ENCODE measurements at places on chromosomes 12 and 14. TPM values are rescaled to one million over a fixed set of nuclear protein-coding genes. Genes with fewer than 3 reads are reported as not detected.

The GPR84 gene
- not detected for polyA plus RNA-seq

The NRDE2 gene
- polyA plus RNA-seq = 42.0 TPM

The SIX1 gene
- not detected for polyA plus RNA-seq

The DPPA3 gene
- not detected for polyA plus RNA-seq

The SRRM4 gene
- 4.1 TPM for polyA plus RNA-seq

The LRRC43 gene
- 0.73 TPM for polyA plus RNA-seq

The PPP1R36 gene
- 0.19 TPM for polyA plus RNA-seq

The PTPRO gene
- 6.8 TPM for polyA plus RNA-seq

The DHRS2 gene
- polyA plus RNA-seq = not detected

The KCNA5 gene
- 1.7 TPM for polyA plus RNA-seq

The OR4Q3 gene
- not detected for polyA plus RNA-seq

The GUCY2C gene
- polyA plus RNA-seq = not detected

The NAV3 gene
- 5.9 TPM for polyA plus RNA-seq

The SPIC gene
- polyA plus RNA-seq = not detected

The MED13L gene
- polyA plus RNA-seq = 24.5 TPM

Data from Purkinje cell (primary cell).